Tongue (tissue), 3 donors: ENCODE measurements at places on chromosomes 5 and 9. TPM values are rescaled to one million over a fixed set of nuclear protein-coding genes. Genes with fewer than 3 reads are reported as not detected.
A peak's percentile ranks its signal among the peaks of the same experiment; 100 is the strongest.

DNA sequence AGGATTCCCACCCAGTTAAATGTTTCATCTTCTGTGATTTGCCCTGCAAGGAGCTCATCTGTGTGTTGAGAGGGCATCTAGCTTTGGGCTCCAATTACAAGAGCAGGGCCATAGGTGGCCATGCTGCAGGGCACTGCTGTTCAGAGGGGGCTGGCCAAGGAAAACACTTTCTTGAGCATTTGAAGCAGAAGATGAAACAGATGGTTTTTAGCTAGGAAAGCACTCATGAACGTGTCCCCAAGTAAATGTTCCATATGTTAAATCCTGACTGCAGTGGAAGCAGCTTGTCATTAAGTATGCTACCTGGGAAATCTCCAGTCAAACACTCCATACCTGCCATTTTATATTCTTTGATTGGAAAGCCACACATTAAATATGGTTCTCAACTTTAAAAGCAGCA, 176.6 kb downstream of the FBXL7 start:
- no peak for DNase-seq

- no peak for DNase-seq
Measured at GRCh38 chr5:136811551-136811950, 446.2 kb upstream of the TRPC7 start.

DNA sequence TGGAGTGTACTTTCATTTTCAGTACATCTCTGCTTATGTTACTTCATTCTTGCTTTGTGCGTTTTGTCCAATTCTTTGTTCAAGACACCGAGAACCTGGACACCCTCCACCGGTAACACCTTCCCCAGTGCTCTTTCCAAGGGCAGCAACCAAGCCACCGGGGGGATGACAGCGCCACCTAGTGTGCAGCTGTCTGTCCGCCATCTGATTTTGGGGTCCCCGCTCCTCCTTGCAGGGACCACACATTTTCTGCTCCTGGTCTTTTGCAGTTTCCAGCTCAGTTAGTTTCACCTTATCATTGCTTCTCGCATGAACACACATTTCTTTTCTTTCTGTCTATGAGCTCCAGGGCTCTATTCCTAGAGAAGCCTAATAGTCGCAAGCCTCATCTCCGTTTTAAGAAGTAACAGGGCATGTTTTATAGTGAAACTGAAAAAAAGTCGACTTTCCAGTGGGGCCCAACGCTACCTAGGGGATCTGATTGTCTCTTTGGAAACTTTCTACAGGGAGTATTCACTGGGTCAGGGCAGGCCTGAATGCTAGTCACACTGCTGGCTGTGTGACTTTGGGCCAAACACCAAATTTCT, 152.1 kb downstream of the FSTL4 start:
- DNase-seq = peak; percentile 15

DNA sequence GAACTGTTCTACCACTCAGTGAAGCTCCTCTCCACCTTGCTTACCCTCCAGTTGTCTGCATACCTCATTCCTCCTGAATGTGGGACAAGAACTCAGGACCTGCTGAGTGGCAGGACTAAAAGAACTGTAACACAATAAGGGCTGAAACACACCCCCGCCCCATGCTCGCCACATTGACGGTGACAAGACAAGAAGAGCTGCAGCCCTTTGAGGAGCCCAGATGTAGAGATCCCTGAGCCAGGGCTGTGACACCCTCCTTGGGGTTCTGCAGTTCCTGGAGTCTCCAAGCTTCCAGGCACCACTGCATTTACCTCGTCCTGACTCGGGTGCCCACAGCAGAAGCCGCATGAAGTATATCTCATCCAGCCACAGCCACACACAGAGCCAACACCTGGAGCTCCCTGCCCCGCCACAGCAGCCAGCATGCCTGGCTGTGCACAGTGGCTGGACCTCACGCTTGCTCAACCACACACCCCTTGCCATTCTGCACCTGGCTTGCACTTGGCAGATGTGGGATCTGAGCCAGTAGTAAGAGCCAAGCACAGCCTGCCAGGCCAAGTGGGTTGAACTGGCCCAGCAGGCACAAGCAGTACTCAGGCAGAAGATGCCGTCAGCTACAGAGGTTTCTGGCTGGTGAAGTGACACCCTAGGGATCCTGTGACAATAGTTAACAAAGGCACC, 166.1 kb downstream of the RNF180 start:
- peak; percentile 84 for DNase-seq

- DNase-seq = no peak
Measured at GRCh38 chr9:134495881-134496412, 145.7 kb upstream of the COL5A1 start.

GRCh38 chr5:56052735-56053134, 58.0 kb upstream of the IL6ST start:
- DNase-seq = no peak

CAVIN4 gene
- total RNA-seq = 392 TPM

DNA sequence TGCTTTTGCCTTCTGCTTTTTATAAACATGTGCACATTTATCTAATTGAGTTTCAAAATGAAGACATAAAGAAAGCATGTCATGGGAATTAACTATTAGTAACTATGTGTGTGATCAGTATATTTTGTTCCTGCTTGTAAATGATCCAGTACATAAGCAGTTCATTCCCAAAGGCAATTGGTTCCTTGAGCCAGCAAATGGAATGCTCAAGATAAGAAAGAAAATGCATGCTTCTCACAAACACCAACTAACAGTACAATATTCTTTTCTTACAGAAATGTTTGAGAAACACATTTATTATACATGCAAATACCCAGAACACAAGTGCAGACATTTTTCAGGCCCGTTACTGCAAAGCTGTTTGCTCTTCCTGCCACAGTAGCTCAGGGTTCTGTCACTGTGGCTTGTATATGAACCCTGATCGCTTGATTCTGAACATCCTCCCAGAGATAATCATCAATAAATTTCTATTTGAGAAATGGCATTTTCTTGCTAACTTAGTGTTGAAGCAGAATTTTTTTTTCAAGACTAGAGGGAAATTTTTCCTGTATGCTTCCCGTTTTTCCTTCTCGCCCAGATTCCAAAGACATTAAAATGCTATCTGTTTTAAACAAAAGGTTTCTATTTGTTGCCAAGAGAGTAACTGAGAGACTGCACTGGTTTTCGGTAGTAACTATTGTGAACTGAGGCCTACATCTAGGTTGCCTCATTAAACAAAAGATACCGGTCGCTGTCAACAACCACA, 1.9 kb downstream of the GNAQ start:
- DNase-seq = no peak

GRCh38 chr5:81164476-81164875, 68.6 kb upstream of the CKMT2 start:
- DNase-seq = no peak

DNA sequence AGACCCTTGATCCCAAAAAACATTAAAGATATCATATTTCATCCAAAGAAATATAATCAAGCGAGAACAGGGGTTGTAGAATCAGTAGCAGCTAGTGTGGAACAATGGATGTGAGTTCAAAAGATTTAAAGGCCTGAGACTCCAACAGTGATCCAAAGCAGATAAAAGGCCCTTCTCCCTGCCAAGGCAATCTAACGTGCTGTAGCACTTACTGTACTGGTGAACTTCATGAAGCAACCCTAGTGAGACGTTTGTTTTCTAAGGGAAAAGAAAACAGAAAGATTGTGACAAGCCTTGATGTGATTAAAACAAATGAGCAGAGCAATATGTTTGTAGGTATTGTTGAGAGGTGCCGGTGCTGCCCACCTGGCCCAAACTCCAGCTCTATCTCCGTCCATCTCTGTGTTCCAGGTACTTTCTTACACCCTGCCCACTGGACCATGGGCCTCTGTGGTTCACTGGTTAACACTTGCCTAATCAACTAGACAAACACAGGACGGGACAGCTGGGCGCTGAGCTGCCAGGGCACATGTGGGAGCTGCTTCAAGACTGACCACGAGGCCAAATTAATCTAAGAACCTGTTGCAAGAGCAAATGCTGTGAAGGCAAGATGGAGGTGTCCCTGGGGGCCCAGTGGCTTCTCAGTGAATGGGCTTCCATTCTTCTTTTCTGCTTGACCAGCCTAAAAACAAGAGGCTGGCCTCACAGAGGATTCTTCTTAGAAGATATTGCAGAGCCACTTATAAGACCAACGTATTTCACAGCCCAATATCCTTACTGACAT, 265.5 kb downstream of the CWC27 start:
- DNase-seq = peak; percentile 31

DNA sequence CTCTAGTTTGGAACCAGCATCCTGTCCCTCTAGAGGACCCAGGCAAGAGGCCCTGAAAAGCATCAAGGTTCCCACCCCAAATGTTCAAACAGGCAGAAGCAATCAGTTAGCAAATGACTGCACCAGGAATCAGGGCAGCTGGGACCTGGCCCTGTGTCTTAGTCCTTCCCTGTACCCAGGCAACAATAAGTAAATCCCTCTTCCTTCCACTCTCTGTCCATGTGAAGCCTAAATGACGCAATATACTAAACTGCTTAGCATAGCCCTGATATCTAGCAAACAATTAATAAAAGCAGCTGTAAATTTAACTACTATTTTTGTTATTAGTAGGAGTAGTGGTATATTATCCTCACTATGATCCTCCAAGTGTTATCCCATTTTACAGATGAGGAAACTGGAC, 13.2 kb upstream of the ADRA1B start:
- DNase-seq = no peak

- DNase-seq = peak; percentile 78
Measured at GRCh38 chr5:80083101-80083890, 48.1 kb downstream of the THBS4 start.

DNA sequence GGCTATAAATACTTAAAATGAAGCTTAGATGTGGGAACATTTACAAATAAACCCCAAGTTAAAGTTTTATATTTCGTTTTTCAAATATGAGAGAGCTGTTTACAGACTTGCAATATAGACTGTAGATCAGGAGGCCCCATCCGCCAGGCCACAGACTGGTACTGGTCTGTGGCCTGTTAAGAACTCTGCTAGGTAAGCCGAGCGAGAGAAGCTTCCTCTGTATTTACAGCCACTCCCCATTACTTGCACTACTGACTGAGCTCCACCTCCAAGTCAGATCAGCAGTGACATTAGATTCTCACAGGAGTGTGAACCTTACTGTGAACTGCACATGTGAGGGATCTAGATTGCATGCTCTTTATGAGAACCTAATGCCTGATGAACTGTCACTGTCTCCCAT, 561.4 kb upstream of the FAM174A start:
- no peak for DNase-seq

- peak; percentile 84 for DNase-seq
Measured at GRCh38 chr9:84821431-84821830, 151.9 kb downstream of the NTRK2 start.
